NCI-H1436 treated with DMSO at 0.1 percent for 48 hours (cell line): ENCODE measurements at places on chromosomes 6 and 20.

DNA sequence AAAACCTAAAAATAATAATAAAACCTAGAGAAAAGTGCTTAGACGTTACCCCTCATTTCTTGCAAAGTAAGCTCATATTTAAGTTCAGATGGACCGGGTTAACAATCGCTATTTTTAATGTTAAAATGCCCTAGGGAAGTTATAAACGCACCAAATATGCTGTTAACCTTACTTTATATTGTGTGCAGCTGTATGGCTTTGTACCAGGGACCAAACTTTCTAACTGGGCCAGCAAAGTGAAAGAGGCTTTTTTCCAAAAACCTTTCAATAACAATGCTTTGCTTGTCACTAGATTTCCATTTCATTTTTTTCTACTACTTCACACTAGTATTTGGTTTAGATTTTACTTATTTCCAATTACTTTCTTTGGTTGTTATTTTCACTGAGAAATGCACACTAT, 248.5 kb downstream of the FOXC1 start:
- DNase-seq, result no peak

DNA sequence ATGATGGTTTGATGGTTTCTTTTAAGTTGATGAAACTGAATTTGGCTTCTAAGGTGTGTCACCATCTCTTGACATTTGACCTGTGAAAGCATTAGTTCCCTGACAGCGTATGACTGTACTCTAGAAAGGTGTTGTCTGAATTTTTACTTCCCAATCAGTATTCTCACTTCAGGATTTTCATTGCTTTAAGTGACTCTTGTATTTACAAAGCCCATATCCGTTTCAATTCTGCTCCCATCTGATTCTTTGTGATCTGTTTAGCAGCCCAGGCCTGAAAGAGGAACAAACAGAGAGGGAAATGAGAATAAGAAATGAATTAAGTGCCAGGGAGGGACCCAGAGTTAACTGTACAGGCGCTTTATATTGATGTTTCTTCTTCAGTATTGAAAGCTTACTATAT, 73.7 kb downstream of the FARS2 start:
- DNase-seq, result no peak

DNA sequence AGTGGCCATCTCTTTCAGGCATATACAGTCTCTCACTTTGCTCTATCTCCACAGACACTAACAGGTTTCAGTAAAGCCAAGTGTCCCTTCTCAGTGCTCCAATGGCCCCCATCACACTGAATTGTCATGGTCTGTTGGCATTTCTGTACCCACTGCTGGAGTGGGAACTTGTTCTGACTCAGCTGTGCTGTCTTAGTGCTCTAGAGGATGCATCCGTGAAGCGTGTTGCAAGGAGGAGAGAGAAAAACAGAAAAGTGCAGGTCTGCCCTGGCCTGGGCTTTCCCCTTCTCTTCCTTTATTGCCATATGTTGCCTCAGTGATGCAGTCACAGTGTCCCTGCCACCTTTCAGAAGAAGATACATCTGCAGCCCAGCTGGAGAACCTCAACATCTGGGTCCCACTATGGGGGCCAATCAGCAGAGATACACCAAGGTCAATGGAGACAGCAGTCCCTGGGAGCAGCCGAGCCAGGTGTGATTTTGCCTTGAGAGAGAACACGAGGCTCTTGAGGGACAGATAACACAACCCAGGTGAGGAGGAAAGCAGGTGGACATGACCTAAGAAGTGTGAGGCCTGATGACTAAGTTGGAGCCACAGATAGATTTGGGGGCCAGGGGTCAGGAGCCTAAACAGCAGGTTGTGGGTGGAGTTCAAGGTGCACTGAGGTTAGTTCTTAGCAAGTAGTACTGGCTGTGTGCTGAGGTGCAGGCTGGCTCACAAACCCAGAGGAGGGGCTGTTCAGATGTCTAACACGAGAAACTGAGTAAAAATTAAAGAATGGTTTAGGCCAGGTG, 5.6 kb upstream of the PLCG1 start:
- DNase-seq, result no peak

DNA sequence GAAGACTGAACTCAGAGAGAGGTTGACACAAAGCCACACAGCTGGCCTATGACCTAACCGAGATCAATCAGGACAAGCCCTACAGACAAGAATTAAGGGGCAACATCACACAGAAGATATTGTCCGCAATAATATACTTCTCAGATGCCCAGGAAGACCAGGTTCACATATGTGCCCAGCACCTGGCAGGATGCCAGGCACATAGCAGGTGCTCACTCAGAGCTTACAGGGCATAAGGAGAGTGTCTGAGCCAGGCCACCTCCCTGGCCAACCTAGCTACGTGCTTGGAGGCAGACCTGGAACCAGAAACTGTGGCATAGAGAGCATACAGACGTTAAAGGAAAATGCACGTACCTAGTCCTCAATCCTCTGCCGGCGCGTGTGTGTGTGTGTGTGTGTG, 87.0 kb upstream of the LRFN2 start:
- no peak for DNase-seq

GRCh38 chr20:14717134-14717999, 380.0 kb upstream of the FLRT3 start:
- no peak for DNase-seq

- no peak for DNase-seq
Observed at GRCh38 chr6:11580686-11581405, 43.3 kb downstream of the TMEM170B start.

DNA sequence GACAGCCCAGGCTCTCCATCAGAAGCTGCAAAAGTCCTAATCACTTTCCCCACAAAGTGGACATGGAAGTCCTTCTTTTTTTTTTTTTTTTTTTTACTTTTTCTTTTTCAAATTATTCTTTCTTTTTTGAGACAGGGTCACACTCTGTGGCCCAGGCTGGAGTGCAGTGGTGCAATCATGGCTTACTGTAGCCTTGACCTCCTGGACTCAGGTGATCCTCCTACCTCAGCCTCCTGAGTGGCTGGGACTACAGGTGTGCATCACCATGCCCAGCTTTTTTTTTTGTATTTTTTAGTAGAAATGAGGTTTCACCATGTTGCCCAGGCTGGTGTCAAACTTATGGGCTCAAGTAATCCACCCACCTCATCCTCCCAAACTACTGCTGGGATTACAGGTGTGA, 29.0 kb upstream of the AKIRIN2 start:
- no peak for DNase-seq

DNA sequence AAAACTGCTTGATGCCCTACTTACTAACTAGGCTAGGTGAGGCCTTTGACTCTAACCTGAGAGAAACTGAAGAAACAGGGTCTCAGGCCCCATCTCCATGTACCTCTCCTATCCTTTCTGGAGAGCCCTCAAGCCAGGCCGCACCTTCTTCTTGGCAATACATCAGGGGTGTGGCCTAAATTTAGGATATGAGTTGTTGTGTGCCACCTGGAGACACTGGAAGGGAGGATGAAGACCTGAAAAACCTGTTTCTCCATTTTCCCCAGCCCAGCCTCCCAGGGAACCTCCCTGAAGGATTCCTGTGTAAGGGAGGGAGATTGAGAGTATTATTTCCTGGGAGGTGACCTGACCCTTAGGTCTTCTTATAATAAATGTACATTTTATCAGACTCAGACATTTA, 3.1 kb downstream of the LY6G6D start:
- no peak for DNase-seq

GRCh38 chr6:22145376-22145775, 151.5 kb downstream of the PRL start:
- DNase-seq, result no peak

GRCh38 chr6:12034837-12035236, 22.7 kb downstream of the HIVEP1 start:
- no peak for DNase-seq

DNA sequence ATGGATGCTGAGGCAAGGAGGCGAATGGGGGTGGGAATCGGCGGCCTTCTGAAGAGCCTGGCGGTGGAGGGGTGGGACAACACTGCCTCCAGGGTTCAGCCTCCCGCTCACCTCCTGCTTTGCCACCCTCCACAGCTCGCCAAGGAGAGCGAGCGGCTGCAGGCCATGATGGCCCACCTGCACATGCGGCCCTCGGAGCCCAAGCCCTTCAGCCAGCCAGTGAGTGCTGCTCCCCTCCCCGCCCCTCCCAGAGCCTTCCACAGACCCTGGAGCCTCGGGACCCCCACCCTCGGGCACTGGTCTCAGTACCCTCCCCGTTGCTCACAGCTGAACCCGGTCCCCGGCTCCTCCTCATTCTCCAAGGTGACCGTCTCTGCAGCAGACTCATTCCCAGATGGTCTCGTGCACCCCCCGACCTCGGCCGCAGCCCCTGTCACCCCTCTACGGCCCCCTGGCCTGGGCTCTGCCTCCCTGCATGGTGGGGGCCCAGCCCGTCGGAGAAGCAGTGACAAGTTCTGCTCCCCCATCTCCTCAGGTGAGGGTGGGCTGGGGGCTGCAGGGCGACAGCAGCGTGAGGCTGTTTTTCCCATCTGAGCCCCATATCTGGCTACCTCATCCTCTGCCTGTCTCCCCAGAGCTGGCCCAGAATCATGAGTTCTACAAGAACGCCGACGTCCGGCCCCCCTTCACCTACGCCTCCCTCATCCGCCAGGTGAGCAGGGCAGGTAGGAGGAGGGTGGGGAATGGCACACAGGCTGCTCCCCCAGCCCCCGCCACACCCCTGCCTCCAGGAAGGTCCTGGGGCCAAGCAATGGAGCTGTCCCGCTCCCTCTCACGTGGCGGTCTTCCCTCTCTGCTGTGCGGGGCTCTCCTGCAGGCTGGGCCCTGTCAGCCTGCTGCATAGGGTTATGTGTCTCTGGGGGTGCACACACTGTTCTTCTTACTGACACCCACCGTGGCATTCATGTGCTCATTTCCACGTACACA, 43.7 kb downstream of the FOXP4 start:
- no peak for DNase-seq

GRCh38 chr6:45843848-45844521, 171.7 kb downstream of the CLIC5 start:
- no peak for DNase-seq

DNA sequence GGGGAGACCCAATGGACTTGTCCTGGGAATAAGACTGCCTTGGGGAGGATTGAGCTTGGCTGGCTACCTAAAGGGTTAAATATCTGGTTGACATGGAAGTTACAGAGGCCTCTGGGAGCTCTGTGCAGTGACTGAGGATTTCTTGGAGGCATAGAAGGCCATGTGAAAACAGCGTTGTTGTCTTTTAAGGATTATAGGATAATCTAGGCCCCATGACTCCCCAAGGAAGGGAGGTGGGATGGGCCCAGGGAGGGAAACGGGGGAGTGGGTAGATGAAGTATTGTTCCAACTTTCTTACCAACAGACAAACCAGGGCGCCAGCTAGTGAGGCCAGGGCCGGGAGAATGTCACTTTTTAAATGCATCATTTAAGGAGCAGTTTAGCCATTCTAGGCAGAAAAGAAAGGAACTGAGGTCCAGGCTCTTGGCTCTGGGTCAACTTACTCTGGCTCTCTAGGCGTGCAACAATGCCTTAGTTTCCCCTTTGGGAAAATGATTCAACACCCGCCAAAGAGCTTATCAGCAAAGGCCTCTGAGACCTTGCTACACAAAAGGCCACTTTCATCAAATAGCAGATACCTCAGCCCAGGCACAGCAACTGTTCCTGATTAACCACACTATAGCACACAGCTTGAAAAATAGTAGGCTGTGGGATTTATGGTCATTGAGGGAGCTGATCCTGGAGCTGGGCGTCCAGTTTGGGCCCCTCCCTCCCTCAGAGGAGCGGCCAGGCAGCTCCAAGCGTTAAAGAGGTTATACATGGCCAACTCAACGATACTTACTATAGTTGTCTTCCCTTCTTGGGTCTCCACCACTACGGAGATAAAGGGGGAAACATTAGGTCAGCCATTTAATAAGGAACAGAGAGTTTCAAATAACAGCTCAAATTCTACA, 7.0 kb downstream of the MRPS18A start:
- no peak for DNase-seq

GRCh38 chr6:43524483-43524961, 7.6 kb downstream of the POLR1C start:
- no peak for DNase-seq

GRCh38 chr6:86685230-86685797, 252.0 kb upstream of the HTR1E start:
- DNase-seq, result no peak

- no peak for DNase-seq
Observed at GRCh38 chr6:65569505-65569904, 137.5 kb downstream of the EYS start.

GRCh38 chr6:37306624-37307222, 47.1 kb upstream of the RNF8 start:
- DNase-seq, result no peak

GRCh38 chr6:127117979-127118297, 533 bp upstream of the RSPO3 start:
- DNase-seq, result no peak

GRCh38 chr6:130852844-130853554, 25.8 kb downstream of the SMLR1 start:
- DNase-seq, result no peak

DNA sequence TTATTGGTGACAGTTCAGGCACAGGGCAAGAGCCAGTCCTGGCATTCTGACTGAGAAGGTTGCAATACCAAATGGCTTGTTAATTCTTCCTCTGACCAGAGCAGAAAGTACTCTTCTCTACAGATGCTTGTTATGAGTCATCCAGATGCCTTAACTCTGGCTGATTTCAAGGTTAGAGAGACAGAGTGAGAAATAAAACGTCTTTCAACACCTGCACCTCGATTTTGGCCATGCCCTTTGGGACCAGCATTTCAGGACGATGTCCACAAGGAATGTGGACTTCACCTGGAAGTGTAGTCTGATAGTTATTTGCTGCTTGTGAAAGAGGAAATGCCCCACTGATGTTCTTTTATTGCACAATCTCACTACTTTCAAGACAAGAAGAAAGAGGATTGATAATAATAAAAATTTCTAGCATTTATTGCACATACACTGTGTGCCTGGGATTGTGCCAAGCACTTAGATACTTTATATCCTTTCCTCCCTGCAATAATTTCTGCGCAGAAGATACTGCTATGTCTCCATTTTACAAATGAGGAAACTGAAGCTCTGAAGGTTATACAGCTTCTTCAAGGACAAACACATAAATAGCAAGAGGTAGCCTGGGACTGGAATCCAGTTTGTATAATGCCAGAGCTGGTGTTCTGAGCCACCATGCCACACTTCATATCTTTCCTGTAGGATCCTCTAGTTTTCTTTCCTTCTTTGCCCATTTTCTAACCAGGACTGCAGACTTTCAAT, 33.5 kb upstream of the MCM3 start:
- no peak for DNase-seq

- DNase-seq, result no peak
Observed at GRCh38 chr6:49565855-49566254, 15.4 kb downstream of the C6orf141 start.

DNA sequence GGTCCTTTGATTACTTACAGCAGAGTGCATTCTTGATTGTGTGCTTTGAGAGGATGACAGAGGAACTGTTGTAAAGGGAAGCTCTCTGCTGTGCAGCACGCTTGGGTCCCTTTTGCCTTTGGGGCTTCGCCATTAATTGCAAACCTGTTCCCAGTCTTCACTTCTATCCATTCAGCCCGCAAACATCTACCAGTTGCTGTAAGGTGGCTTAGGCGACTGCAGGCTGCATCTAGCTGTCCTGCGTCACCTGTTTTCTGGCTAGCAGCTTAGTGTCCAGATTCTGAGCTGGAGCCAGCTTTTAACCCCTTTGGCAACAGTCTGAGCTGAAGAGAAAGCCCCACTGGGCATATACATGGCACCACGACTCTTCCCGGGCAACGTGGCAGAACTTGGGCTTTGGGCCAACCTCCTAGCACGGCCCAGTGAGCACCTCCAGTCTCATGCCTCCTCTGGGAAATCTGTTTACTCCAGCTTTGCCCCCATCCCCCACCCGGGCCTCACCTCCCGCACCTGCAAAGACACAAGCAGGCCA, 2.5 kb upstream of the FASTKD5 start:
- no peak for DNase-seq

- no peak for DNase-seq
Observed at GRCh38 chr6:1542764-1543163, 67.0 kb upstream of the FOXC1 start.

- DNase-seq, result no peak
Observed at GRCh38 chr20:52191916-52192718, 538 bp upstream of the ZFP64 start.
